Left lung (tissue), 14 donors: ENCODE measurements at places on chromosomes 5 and 9.
A peak's percentile ranks its signal among the peaks of the same experiment; 100 is the strongest.

DNA sequence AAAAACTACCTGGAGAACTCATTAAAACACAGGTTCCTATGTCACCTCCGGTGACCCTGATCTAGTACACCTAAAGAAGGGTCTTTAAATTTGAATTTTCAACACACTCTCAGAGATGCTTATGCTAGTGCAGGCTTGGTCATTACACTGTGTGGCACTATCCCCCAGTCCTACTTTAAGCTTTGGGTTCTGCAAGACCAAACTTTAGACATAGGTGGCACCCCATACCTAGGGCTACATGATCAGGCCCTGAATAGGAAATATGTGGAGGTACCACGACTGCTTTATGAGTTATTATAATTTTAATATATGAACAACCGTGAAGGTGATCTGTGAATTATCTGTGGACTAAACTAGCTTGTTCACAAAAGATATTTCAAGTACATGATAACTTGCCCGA lies 201.3 kb upstream of the OR13F1 start:
- H3K4me1 ChIP-seq = no peaks in the 10 kb centered on the region
- H3K36me3 ChIP-seq = no peaks in the 10 kb centered on the region
- DNase-seq = no peak
- no peak overlapping the region for H3K4me3 ChIP-seq
- no peaks in the 10 kb centered on the region for H3K27me3 ChIP-seq
- H3K27ac ChIP-seq = no peak overlapping the region

- H3K27ac ChIP-seq = no peak overlapping the region
- no peaks in the 10 kb centered on the region for H3K36me3 ChIP-seq
- H3K27me3 ChIP-seq = no peaks in the 10 kb centered on the region
- peaks cover 27% of the 10 kb centered on the region for H3K4me1 ChIP-seq
- no peak for DNase-seq
These were observed 126.7 kb downstream of the SNX18 start for GRCh38 chr5:54644226-54644625.

DNA sequence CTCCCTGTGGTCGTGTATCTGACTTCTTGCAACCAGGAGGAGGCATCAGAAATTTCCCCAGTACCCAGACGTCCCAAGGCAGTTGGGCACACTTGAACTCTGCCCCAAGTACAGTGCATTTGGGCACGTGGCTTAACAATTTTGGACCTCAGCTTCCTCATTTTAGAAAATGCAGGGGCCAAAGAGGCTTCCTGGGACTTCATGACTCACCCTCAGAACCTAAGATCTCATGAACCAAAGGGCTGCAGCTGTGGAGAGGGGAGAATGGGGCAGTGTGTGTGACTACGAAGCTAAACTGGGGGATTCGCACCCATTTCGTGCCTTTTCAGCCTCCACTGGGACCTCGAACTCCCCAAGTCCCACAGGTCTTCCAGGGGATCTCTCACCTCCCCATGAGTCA lies 59.2 kb downstream of the SYK start:
- no peaks in the 10 kb centered on the region for H3K27me3 ChIP-seq
- H3K27ac ChIP-seq = no peak overlapping the region
- no peak for DNase-seq
- peaks cover 11% of the 10 kb centered on the region for H3K4me1 ChIP-seq
- H3K4me3 ChIP-seq = no peak overlapping the region

- peak; percentile 90 for DNase-seq
- H3K27me3 ChIP-seq = no peaks in the 10 kb centered on the region
- H3K27ac ChIP-seq = peak within 1 kb of the TSS; percentile 94
- no peaks in the 10 kb centered on the region for H3K4me1 ChIP-seq
These were observed at the start of gene PTGR1 for GRCh38 chr9:111599092-111599954. TSS of gene PTGR1 (minus strand) at chr9:111599647. CDS start at chr9:111597422, 2,225 bp downstream.

DNA sequence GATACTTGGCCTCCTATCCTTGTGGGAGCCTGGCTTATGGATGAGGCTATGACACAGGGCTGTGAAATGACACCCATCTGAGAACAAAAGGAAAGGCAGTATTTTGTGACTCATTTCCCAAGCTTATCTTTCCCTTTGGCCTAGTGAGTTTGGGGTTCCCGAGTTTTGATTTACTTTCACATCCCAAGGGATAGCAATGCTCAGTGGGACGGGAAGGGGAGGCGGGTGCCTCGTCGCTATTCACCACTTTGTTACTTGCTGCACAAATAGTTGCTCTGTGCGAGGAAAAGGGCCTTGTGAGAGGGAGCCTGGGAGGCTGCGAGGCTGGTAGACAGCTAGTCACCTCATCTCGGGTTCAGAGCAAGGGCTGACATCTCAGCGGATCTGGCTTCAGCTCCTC lies 59.1 kb upstream of the ENTREP1 start:
- H3K4me1 ChIP-seq = no peaks in the 10 kb centered on the region
- no peaks in the 10 kb centered on the region for H3K27me3 ChIP-seq
- DNase-seq = no peak
- H3K36me3 ChIP-seq = no peaks in the 10 kb centered on the region
- H3K27ac ChIP-seq = no peak overlapping the region
- H3K4me3 ChIP-seq = no peak overlapping the region

GRCh38 chr5:141484310-141484640 lies 555 bp upstream of the PCDHGC4 start:
- H3K27ac ChIP-seq = no peak overlapping the region
- H3K4me3 ChIP-seq = no peak overlapping the region
- H3K4me1 ChIP-seq = peaks cover 10% of the 10 kb centered on the region

GRCh38 chr5:78806544-78806943 lies 158.0 kb upstream of the LHFPL2 start:
- no peak overlapping the region for H3K27ac ChIP-seq
- no peak overlapping the region for H3K4me3 ChIP-seq
- H3K36me3 ChIP-seq = no peaks in the 10 kb centered on the region
- no peak for DNase-seq

- no peaks in the 10 kb centered on the region for H3K4me1 ChIP-seq
- peaks cover 13% of the 10 kb centered on the region for H3K36me3 ChIP-seq
- peak overlapping the region; percentile 67 for H3K27ac ChIP-seq
- peak overlapping the region; percentile 94 for H3K4me3 ChIP-seq
- DNase-seq = no peak
These were observed 587 bp downstream of the MIER3 start for GRCh38 chr5:56951126-56951945.

- peaks cover 98% of the 10 kb centered on the region for H3K36me3 ChIP-seq
- H3K27me3 ChIP-seq = no peaks in the 10 kb centered on the region
- H3K4me3 ChIP-seq = no peak overlapping the region
These were observed 63.0 kb downstream of the NIPSNAP3B start for GRCh38 chr9:104826911-104827310.

DNA sequence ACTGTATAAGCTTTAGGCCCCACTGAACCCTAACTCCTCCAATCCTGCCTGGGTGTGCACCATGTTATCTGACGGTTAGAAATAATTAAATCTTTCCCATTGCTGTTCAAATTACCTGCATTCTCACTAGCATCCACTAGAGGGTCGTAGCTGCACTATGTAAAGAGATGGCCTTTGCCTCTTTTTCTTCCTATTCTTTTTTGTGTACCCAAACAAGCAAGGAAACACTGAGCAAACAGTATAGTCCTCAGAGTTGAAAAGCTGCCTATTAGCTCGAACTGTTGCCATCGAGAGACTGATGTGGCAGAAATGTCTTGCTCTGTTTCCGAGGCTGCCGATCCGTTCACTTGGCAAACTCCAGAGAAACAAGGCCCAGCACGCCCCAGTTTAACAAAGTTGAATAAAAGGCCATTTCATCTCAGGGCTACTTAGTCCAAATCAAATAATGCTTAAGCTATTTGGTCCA lies 163.8 kb upstream of the TRPM3 start:
- no peaks in the 10 kb centered on the region for H3K4me1 ChIP-seq
- H3K36me3 ChIP-seq = no peaks in the 10 kb centered on the region
- no peak overlapping the region for H3K27ac ChIP-seq
- no peaks in the 10 kb centered on the region for H3K27me3 ChIP-seq

DNA sequence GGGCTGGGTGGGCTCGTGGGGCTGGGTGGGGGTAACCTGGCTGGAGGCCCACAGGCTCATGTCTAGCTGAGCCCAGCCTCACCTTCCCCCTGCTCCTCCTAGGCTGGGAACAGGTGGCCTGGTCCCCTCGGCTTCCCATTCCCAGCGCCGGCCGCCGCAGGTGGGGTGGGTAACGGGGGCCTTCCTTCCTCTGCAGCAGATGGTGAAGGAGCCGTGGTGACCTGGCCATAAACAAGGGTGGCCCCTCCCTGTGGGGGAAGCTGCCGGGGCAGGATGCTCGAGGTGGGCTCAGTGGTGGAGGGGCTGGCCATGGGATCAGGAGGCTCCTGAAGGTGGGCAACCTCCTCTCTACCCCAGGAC lies 41.0 kb upstream of the EGFL7 start:
- no peak for DNase-seq
- no peaks in the 10 kb centered on the region for H3K27me3 ChIP-seq
- H3K36me3 ChIP-seq = no peaks in the 10 kb centered on the region
- no peak overlapping the region for H3K4me3 ChIP-seq
- H3K27ac ChIP-seq = no peak overlapping the region

DNA sequence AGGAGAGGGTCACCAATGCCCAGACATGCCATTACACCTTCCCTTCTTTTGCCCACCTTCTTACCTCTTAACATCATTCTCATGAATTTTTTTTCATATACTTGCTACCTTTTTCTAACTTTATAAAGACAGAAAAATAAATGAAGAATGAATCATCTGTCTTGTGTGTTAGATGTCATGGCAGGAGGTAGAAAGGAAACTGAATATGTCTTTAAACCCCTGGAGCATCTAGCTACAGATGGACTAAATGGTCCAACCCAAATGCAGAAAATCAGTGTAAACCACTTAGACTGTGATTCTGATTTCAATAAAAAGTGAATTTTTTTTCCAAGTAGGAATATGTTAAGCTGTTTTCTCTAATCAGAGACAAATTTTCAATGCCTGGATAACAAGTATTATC lies 11.8 kb upstream of the IL6ST start:
- no peak overlapping the region for H3K27ac ChIP-seq
- H3K36me3 ChIP-seq = no peaks in the 10 kb centered on the region
- DNase-seq = no peak
- no peak overlapping the region for H3K4me3 ChIP-seq
- no peaks in the 10 kb centered on the region for H3K4me1 ChIP-seq

DNA sequence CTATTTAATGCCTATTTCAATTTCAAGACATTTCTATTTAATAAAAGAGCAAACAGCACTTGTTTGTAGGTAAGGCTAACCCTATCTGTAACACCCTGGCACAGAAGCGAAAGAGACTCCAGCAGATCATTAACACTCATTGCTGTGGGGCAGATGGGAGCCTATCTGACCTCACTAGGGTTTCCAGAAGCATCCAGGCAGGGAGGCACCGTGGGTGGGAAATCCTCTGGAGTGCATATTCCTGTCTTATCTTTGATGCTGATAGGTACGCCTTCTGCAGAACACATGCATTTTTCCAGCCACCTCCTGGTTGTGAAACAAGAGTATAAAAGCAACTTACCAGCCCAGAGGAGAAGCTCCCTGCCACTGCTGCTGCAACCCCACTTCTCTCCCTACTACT lies 233.7 kb downstream of the GLIS3 start:
- no peaks in the 10 kb centered on the region for H3K36me3 ChIP-seq
- H3K27ac ChIP-seq = no peak overlapping the region
- no peaks in the 10 kb centered on the region for H3K27me3 ChIP-seq
- no peak for DNase-seq
- H3K4me1 ChIP-seq = no peaks in the 10 kb centered on the region

DNA sequence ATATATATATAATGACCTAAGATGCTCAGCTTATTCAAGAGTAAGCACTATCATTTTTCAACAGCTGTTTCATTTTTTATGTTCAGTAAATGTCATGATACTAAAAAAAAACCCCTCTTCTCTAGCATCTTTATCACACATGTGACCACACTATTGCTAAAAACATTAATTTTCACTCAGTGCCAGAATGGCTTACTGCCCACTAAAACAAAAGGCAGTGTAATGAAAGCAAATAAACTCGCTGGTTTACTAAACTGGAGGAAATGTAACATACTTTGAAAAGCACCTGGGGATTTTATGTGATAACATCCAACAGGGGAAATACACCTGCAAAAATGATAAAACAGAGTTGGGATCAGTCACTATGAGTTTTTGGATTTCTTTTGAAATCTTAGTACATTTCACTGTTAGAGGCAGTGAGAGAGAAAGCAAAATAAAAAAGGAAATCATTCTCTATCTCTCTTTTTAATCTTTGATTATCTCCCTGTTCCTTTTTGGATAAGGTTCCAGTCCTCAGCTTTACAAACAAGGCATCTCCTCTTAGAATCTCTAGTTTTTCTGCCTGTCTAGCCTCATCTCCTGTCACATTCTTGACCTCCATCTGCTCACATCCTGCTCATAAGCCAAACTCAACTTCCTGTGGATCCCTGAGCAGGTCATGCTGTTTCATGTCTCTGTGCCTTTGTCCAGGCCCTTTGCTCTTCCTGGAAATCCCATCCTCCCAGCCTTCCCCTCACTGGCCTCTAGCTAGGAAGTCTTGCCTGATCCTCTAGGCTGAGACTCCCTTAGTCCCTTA lies 338.0 kb downstream of the MAN2A1 start:
- no peak overlapping the region for H3K4me3 ChIP-seq
- no peak for DNase-seq
- no peaks in the 10 kb centered on the region for H3K27me3 ChIP-seq
- H3K27ac ChIP-seq = no peak overlapping the region

DNA sequence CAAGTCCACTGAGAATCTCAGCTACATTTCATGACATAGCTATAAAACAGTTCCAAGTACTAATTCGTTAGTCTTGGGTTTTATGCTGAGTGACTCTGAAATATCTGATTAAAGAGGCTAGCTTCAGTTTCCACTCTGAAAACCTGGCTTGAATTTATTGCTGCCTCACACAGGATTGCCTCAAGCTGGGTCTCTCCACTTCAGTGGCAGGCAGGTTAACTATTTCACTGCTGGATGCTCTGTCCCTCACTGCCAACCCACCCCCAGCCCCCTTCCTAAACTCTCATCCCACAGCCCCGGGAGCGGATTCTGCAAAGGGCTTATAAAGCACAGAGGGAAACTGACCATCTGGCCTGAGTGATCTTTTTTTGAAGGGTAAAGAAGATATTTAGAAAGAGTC lies 318.3 kb downstream of the MLLT3 start:
- no peaks in the 10 kb centered on the region for H3K36me3 ChIP-seq
- no peaks in the 10 kb centered on the region for H3K27me3 ChIP-seq
- H3K27ac ChIP-seq = no peak overlapping the region
- no peaks in the 10 kb centered on the region for H3K4me1 ChIP-seq
- no peak overlapping the region for H3K4me3 ChIP-seq

DNA sequence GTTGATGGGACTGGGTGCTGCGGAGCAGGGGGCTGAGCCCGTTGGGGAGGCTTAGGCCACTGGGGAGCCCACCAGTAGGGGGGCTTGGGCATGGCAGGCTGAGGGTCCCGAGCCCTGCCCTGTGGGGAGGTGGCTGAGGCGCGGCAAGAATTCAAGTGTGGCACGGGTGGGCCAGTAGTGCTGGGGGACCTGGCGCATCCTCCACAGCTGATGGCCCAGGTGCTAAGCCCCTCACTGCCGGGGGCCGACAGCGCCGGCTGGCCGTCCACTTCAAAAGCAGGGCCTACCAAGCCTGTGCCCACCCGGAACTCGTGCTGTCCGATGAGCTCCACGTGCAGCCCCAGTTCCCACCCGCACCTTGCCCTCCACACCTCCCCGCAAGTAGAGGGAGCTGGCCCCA lies 917.5 kb downstream of the TAF11L14 start:
- H3K4me1 ChIP-seq = no peaks in the 10 kb centered on the region
- H3K36me3 ChIP-seq = no peaks in the 10 kb centered on the region
- H3K27me3 ChIP-seq = no peaks in the 10 kb centered on the region
- H3K27ac ChIP-seq = no peak overlapping the region

GRCh38 chr9:80792726-80793125 lies 896.6 kb downstream of the TLE1 start:
- no peaks in the 10 kb centered on the region for H3K4me1 ChIP-seq
- no peaks in the 10 kb centered on the region for H3K36me3 ChIP-seq
- no peak overlapping the region for H3K4me3 ChIP-seq
- DNase-seq = peak; percentile 23
- H3K27me3 ChIP-seq = no peaks in the 10 kb centered on the region
- H3K27ac ChIP-seq = peak overlapping the region; percentile 33
